Neural crest cell (in vitro differentiated cells): ENCODE measurements at places on chromosomes 3 and 15.
A peak's percentile ranks its signal among the peaks of the same experiment; 100 is the strongest.

DNA sequence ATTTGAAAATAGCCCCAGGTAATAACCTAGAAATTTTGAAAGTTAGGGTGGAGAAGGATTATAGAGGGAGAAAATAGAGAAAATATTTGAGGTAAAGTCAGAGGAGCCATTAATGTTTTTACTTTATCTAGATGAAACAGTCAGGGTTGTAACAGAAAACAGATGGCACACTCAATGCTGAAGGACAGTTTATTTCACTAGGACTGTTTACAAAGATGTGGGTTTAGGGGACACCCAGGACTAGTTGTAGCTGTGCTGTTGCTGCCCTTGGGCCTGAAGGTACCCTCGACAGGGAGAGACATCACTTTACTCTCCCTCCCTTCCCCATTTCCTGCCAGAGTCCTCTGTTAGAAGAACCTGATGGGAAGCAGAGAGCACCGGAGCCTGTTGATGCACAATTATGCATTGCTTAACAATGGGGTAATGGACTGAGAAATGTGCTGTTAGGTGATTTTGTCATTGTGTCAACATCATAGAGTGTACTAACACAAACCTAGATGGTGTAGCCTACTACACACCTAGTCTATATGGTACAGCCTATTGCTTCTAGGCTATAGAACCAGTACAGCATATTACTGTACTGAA, 103.8 kb downstream of the GALK2 start:
- no peak for DNase-seq

DNA sequence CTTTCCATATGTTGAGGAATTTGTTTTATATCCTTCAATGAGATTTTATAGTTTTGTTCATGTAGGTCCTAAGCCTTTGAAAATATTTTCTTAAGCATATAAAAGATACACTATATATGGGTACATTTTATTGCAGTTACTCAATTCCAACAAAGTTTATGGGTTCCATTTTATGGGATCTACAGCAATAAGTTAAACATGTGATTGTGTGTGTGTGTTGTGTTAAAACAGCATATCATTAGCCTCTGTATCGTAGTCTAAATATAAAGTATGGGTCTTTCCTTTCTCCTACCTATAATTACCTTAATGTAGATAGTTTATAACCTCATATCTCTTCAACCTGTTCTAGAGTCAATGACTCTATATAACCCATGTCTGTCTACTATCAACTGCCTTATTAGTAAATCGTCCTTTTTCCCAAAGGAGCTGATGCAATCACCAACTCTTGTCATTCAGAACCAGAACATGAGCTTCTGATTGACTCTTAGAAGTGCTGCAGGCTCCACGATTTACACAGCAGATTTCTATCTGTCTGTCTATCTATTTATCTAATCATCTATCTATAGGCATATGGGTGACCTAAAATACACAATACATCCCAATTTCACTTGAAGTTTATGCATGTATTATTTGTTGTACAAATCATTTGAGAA, 512.6 kb upstream of the CBLB start:
- no peak for DNase-seq

GRCh38 chr15:51580385-51580784, 42.2 kb downstream of the DMXL2 start:
- DNase-seq = no peak

- DNase-seq = no peak
Observed at GRCh38 chr15:101803209-101803608, at the start of gene OR4F6. Gene OR4F6 (plus strand): TSS chr15:101803509. CDS start chr15:101805720, 2,211 bp downstream.

GRCh38 chr3:66483409-66483906, 17.4 kb downstream of the LRIG1 start:
- DNase-seq = no peak

DNA sequence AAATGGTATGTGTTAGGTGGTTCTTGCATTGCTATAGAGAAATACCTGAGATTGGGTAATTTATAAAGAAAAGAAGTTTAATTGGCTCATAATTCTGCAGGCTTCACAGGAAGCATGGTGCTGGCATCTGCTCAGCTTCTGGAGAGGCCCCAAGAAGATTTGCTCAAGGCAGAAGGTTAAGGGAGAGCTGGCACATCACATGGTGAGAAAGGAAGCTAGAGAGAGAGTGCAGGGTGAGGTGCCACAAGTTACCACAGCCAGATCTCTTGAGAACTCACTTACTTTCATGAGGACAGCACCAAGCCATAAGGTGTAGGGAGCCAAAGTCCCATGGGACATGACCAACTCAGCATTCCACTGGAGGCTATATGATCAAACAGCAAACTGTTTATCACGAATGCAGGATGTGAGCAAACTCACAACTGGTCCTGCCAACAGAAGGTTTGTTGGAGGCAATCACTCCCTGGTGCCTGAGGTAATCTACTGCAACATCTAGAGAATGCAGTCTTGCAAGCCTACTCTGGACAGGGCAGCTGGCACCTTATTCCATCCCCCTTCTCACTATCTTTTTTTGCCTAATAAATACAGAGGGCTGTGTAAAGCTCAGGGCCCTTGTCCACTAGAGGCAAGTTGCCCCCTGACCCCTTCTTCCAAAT, 28.1 kb upstream of the CCR2 start:
- DNase-seq = no peak

DNA sequence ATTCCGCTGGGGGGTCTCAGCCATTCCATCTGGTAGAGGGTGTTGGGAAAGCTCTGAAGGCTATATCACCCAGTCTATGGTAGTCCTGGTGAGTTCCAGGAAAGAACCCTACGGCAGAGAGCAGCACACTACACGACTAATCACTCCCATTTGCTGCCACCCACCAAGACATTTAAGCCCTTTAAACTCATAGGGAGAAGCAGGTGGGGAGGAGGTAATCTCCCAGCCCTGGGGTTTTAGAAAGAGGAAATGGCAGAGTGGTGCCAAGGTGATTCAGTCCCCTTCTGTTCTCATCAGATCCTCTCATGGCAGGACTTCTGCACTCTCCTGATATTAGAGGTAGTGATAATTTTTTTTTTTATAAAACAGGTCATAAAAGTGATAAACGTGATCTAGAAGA, 10.6 kb upstream of the VWA5B2 start:
- no peak for DNase-seq

DNA sequence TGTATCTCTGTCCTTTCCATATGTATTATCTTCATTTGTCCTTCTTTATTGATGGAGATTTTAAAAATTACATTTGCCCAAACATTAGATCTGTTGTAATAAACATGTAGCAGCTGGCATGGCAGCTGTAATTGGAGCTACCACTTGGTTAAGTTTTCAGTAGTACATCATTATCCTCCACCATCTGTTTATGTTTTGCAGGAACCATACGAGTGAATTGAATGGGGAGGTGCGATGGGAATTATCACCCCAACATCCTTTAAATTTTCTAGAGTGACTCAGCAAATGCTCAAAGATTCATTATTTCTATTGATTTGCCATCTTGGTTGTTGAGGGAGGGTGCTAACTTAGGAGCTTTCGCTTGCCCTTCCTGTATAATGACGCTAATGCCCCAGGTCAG, 32.6 kb upstream of the NOX5 start:
- DNase-seq = no peak

DNA sequence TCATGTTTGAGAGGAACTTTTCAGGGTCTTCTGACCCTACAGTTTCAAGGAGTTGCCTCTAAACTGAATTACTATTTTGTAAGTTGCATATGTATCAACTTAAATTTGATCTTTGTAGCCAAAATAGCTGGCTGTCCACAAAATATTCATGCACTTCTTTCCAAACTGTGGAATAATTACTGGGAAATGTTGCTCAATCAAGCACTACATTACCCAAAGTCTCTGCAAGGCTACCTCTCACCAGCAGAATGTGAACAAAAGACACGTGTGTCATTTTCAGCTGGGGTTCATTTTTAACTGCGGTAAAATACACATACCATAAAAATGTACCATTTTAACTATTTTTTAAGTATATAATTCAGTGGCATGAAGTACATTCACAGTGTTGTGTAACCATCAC, 320.4 kb downstream of the CTNNB1 start:
- DNase-seq = no peak

DNA sequence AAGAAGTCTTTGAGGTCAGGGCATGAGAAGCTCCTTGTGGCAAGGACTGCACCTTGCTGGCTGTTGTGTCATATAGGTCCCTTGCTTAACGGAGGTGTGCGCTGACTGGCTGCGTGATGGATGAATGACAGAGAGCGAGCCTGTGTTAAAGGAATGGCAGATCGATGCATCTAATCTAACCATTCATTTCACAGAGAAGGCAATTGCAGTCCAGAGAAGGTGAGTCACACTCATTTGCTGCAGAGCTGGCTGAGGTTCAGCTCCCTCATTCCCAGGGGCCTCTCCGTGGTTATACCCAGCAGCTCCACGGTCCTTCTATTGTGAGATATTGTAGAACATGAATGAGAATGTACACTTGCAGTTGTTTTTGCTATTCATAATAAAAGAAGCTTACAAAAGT, 289.3 kb downstream of the EPHB1 start:
- no peak for DNase-seq

DNA sequence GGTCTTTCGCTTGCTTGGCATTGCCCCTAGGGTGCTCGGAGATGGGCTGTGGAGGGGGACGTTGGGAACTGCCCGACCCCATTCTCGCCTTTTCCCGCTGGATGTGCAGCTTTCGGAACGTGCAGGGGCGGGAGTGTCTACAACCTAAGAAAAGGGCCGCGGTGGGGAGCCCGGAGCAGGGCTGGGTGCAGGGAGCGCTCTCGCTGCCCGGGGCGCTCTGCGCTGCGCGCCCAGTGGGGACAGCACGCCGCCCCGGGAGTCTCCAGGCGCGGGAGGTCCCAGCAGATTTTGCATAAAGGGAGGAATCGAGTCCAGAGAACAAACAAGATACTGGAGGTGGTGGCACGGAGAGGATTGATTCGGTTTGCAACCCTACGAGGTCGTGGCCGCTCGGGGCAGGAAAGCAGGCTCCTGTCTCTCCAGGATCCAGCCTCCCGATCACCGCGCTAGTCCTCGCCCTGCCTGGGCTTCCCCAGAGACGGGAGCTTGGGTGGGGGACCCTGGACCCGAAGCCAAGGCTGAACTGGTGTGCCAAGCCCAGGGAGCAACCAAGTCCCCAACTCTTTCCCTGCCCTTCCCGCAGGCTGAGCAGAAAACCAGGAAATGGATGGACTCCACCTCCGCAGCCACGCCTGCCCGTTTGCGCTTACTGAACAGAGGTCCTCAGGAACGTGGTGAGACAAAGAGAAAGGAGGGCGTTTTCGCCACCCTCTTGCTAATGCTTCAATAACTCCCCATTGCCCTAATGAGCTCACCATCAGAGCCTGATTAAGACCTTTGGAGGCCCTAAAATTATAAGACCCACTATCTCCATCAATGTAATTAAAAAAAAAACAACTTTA, 59.7 kb downstream of the NOX5 start:
- peak; percentile 46 for DNase-seq
